ENCODE measurements at places on chromosomes 5 and 9. TPM values are rescaled to one million over a fixed set of nuclear protein-coding genes. Genes with fewer than 3 reads are reported as not detected.

The ISL1 gene
- total RNA-seq, result not detected

The PDE4D gene
- 22.9 TPM for total RNA-seq

The CDC20B gene
- total RNA-seq, result not detected

The ZNF366 gene
- total RNA-seq, result not detected

The SLC46A2 gene
- not detected for total RNA-seq

The GBA2 gene
- 30.0 TPM for total RNA-seq

The FOXD4L3 gene
- 0.08 TPM for total RNA-seq

The LRRTM2 gene
- total RNA-seq, result not detected

The LPAR1 gene
- total RNA-seq, result 15.6 TPM

The PLCXD3 gene
- total RNA-seq, result 0.33 TPM

The SPATA9 gene
- not detected for total RNA-seq

The CDH6 gene
- total RNA-seq, result 0.05 TPM

The SLC23A1 gene
- 1.3 TPM for total RNA-seq

The ANKRD31 gene
- 0.05 TPM for total RNA-seq

The SHROOM1 gene
- total RNA-seq, result 9.4 TPM

The ESM1 gene
- total RNA-seq, result not detected

The LRRC14B gene
- total RNA-seq, result not detected

The IL5 gene
- total RNA-seq, result not detected

The PCA3 gene
- total RNA-seq, result not detected

The AHRR gene
- total RNA-seq, result 2.6 TPM

The ARRDC1 gene
- total RNA-seq, result 19.3 TPM

The PCDHB10 gene
- 0.06 TPM for total RNA-seq

The STC2 gene
- total RNA-seq, result 73.3 TPM

The GNA14 gene
- not detected for total RNA-seq

The ADAMTS16 gene
- total RNA-seq, result 1.1 TPM

The HSD17B3 gene
- total RNA-seq, result 0.17 TPM

The PAEP gene
- total RNA-seq, result not detected

The SQSTM1 gene
- total RNA-seq, result 1,416 TPM

The GM2A gene
- total RNA-seq, result 17.0 TPM

The GTF3C4 gene
- 19.2 TPM for total RNA-seq

The SLC9A3 gene
- total RNA-seq, result 2.9 TPM

The TNC gene
- total RNA-seq, result 0.91 TPM

The BHMT gene
- not detected for total RNA-seq

The ANKRD20A1 gene
- total RNA-seq, result 1.3 TPM
